ENCODE measurements at places on chromosomes 1 and 21.
A peak's percentile ranks its signal among the peaks of the same experiment; 100 is the strongest.

DNA sequence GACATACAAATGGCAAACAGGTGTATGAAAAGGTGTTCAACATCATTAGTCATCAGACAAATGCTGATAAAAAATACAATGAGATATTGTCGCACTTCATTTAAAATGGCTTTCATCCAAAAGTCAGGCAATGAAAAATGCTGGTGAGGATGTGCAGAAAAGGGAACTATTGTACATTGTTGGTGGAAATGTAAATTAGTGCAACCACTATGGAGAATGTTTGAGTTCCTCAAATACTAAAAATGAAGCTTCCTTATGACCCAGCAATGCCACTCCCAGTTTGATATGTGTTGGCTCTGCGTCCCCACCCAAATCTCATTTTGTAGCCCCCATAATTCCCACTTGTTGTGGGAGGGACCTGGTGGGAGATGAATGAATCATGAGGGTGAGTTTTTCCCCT, 309.7 kb upstream of the ZRANB2 start:
- no peak for DNase-seq

GRCh38 chr1:235852887-235853286, 13.8 kb downstream of the LYST start:
- no peak for DNase-seq

DNA sequence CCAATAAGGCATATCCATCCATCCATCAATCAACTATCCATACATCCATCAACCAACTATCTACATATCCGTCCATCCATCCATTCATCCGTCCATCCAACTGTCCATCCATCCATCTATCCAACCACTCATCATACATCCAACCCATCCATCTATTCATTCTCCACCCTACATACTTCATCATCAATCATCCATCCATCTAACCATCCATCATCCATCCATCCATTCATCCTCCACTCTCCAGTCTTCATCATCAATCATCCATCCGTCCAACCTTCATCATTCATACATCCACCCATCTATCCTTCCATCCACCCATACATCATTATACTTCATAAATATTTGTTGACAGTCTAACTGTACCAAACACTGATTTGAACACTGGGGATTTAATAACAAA, 231.3 kb upstream of the DAB1 start:
- DNase-seq: no peak

GRCh38 chr1:6581561-6582305, 1.9 kb downstream of the ZBTB48 start:
- no peak for DNase-seq

- no peak for DNase-seq
Measured at GRCh38 chr1:41508290-41508689, 23.8 kb upstream of the EDN2 start.

DNA sequence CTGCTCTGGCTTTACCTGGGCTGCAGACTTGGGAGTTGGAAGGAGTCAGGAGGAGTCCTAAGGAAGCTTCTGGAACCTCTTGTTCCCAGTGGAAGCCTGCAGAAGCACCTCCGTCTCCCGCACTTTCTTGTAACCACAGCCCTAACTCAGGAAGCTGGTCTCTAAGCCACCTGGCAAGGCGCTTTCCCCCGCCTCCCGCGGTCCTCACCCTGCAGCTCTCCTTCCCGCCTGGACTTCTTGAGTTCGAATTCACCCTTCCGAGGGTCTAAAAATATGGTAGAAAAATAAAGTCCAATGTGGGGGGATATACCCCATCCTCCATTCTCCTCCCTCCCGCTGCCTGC, 15.1 kb downstream of the PAX7 start:
- no peak for DNase-seq

DNA sequence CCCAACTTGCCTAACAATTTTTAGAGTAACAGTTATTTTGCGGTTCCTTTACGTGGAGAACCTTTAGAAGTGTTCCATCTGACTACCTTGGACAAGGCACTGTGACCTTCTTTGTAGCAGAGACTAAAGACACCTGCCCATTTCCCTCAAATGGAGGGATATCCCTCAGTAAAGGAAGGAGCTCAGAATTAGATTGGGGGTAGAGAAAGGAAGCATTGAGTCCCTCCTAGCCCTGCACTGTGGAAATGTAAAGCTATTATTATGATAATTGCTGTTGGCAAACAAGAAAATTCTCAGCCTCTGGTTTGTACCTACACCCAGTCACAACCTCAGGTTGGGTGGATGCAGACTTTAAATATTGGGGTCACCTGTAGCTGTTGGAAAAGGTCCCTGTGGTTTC, 72.6 kb upstream of the MACF1 start:
- no peak for DNase-seq

DNA sequence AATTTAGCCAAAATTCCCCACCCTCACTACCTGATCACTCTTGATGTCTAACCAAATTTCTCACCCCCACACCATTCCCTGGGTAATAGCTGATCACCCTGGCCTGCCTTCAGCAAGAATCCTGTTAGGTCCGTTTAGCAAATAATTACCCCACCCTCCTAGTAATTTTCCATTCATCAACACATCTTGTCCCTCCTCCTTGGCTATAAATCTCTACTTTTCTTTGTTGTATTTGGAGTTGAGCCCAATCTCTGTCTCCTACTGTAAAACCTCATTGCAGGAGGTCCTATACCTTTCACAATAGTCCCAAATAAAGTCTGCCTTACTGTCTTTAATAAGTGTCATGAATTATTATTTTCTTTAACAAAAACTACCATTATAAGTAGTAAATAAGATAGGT, 6.9 kb upstream of the PRKAA2 start:
- DNase-seq: no peak

DNA sequence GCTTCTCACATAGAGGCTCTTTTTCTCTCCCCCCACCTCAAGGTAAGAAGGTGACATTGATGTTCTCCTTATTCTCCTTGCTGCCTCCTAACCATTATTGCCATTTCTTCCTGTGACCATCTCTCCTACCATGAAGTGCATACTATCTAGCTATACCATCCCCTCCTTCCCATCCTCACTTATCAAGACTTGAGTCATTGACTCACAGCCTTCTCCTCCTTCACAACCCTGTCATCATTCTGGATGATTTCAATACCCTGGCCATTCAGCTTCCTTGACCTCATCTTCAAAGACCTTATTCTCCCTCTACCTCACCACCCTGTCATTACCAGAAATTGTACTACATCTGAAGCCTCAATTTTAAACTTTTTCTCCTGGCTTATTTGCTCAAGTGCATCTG, 10.9 kb upstream of the HIPK1 start:
- no peak for DNase-seq

GRCh38 chr1:214583113-214583512, 19.9 kb upstream of the CENPF start:
- DNase-seq: no peak

DNA sequence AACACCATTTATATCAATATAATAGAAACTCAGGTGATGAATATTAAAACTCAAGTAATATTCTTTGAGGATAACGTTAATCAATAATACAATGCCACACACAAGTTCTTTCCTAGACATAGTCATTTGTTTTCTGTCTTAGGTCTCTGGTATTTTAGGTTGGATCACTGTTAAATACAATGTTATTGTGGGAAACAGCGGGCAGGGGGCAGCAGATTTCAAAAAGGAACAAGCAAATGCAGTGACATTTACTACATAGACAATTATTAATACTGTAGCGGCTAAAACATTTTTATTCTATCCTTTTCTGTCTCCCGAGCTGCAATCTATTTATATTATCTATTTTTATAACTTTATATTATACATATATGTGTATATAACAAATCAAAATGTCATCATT, 186.4 kb upstream of the ZNHIT6 start:
- DNase-seq: no peak

DNA sequence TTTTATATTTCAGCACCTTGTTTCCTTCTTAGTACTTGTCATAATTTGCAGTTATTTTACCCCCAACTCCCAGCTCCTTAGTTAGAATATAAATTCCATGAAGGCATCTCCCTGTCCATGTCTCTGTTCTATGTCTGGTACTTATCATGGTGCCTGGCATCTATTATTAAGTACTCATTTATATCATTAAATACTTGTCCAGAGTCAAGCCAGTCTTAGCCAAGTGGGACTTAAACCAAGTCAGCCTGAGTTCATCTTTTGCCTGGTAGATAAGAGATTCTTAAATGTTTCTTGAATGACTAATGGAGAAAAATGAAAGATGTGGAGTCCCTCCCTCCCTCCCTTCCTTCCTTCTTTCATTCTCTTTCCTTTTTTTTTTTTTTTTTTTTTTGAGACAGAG, 9.4 kb downstream of the SLC25A44 start:
- no peak for DNase-seq

DNA sequence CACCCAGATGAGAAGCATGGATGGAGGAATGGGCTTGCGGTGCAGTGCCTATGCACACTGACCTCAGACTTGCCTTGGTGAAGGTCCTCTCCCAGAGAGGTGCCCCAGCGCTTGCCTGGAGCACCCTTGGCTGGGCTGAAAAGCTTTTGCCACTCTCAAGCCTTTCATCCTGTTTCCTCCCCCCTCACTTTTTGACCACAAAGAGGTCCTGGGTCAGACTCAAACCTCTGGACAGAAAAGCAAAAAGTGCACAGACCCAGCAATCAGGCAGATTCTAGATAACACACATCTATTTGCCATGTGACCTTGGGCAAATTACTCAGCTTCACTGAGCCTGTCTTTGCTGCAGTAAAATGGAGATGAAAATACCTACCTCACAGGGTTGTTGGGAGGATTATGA, 7.3 kb downstream of the TMEM35B start:
- DNase-seq: no peak

DNA sequence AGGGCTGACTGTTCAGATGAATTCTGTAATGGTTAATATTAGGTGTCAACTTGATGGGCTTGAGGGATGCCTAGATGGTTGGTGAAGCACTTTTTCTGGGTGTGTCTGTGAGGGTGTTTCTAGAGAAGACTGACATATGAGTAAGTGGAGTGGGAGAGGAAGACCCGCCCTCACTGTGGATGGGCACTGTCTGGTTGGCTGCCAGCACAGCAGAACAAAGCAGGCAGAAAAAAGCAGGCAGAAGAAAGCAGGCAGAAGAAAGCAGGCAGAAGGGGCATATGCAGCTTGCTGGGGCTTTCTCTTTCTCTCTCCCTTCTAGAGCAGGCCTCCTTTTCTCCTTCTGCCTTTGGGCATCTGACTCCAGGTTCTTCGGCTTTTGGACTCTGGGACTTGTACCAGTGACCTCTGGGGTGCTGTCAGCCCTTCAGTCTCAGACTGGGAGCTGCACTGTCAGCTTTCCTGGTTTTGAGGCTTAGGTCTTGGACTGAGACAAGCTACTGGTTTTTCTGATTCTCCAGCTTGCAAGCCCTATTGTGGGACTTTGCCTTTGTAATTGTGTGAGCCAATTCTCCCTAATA, 42.9 kb upstream of the CD2 start:
- DNase-seq: peak; percentile 19

- DNase-seq: no peak
Measured at GRCh38 chr1:34361121-34361520, 184.4 kb downstream of the C1orf94 start.

GRCh38 chr1:2448098-2448445, 28.0 kb upstream of the PLCH2 start:
- DNase-seq: no peak

DNA sequence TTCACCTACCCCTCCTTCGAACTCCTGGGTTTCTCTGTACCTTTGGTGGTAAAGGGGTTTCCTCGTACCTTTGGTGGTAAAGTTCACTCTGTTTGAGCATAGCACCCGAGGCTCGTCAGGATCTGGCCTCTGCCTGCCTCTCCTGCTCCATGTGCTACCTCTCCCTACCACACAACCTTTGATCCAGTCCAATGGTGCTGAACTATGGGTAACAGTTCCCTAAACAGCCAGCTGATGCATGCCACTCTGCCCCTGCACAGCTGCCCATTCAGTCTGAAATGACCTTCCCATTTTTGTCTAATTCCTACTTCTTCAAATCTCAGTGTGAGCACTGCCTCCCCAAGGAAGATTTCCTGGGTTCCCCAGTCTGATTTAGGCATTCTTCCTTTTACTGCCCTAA, 14.0 kb downstream of the OVAAL start:
- no peak for DNase-seq

GRCh38 chr1:202249846-202250245, 56.2 kb downstream of the LGR6 start:
- DNase-seq: no peak

GRCh38 chr1:11537854-11538591, 59.1 kb downstream of the DISP3 start:
- no peak for DNase-seq

DNA sequence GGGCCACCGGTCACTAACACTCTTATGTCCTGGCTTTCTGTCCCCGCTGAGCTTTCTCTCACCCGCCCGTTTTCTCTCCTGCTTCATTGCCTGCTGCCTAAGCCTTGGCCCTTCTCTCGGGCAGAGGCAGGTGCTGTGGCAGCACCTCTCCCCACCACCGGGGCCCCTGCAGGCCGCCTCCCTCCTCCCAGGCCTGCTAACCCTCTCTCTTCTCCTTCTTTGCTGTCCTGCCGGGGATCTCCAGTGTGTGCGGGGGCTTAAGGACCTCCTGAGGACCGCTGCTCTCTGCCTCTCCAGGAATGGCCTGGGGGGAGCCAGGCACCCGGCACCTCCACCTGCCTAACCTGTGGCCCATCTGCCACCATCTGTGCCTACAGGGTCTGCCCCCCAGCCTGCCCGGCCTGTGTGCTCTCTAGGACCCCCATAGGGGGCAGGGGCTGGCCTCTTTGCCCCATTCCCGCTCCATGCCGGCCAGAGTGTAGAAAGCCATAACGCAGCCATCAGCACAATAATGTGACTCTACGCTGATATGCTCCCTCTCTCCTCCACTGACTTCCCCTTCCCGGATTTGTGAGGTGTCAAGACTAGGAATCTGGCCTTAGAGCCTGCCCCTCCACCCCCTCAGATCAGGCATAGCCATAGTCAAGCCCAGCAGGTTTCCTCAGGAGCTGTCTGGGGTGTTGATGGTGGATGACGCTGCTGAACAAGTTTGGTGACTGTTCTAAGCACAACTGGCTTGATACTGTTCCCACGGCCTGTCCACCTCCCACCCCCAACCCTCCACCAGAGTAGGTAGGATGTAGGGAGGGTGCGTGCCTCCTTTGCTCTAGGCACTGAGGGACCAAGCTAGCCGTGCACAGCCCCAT, 6.1 kb upstream of the SFN start:
- DNase-seq: no peak

- DNase-seq: peak; percentile 62
Measured at GRCh38 chr1:1137256-1138045, 21.6 kb upstream of the C1orf159 start.

- DNase-seq: no peak
Measured at GRCh38 chr1:186187601-186188000, 187.5 kb downstream of the TPR start.

GRCh38 chr1:113129529-113130185, 56.7 kb downstream of the LRIG2 start:
- DNase-seq: no peak

- no peak for DNase-seq
Measured at GRCh38 chr1:117857418-117857817, 72.0 kb downstream of the GDAP2 start.
